ENCODE measurements at places on chromosomes 12 and 14.

DNA sequence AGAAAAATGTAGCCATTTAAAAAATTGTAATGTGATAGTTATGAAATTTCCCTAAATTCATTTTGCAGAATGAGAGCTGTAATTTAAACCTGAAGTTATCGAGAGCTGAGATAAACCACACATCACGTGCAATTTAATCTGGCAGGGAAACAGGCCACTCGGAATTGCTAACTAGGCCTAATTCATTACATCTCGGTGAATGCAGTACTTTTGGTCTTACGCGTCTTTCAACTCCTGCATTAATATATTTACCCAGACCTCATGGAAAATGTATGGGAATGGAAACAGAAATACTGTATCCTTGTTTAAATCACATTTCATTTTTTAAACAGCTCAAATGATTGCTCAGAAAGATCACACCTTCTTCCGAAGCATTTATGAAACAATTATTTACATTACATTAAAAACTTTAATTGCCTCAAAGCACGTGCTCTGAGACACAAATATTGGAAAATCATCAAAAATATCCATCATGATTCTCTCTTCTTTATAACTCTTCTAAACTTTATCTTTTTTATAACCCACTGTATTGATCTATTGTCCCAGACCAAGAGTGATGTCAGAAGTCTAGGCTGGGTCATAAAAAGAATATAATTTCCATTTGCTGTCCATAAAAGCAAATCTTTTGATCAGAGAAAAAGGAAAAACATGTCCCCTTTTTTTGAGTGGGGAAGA is 111.7 kb upstream of the MYL2 start:
- no peak for DNase-seq

- DNase-seq = peak; percentile 56
Observed at GRCh38 chr14:69657950-69658355, 46.6 kb downstream of the SUSD6 start.

- no peak for DNase-seq
Observed at GRCh38 chr14:95303552-95303951, 16.2 kb downstream of the CLMN start.

DNA sequence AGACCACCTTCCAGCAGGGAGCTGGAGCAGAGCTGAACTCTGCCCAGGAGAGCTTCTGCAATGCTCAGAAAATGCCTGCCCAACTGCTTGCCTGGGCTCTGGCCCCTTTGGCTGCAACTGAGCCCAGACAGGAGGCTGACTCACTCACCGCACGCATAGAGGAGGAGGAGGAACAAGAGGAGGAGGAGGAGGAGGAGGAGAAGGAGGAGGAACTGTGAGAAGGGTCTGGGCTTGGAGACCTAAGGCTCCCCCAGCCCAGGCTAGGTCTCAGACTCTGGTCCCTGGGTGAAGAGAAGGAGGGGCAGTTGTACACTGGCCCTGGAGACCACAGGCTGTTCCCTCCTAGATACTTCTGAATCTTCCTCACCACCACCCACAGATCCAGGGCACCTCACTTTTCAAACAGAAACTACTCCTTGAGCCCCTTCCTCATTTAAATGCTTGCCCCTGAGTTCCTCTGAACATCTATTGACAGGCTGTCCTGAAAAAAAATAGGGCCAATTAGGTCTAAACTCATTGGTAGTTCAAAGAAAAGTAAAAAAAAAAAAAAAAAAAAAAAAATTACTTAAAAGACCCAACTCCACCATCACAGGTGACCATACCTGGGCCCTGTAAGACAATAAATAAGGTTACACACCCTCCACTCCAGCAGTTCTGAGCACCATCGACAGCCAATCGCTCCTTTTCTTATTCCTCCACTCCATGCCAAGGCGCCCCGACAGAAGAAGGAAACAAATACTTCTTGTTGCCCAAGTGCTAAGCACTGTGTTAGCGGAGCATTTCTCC is 674 bp downstream of the VDR start:
- DNase-seq = peak; percentile 20

DNA sequence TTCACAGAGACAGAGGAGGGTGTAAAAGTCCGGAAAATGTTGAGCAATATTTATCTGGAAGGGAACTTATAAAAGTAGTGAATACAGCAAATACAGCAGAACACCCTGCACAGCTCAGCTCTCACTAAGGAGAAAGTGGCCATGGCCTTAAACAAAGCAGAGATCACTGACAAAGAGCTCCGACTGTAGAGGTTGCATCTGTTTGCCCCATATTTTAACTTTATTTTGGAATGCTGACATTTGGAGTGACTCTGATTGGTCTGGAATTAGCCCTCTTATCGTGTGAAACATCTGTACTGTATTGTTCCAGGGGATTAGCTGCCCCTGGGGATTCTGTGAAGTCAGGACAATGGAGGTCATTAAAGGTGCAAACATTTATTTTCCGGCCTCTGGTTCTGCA is 1275.7 kb upstream of the FLRT2 start:
- DNase-seq = peak; percentile 34

DNA sequence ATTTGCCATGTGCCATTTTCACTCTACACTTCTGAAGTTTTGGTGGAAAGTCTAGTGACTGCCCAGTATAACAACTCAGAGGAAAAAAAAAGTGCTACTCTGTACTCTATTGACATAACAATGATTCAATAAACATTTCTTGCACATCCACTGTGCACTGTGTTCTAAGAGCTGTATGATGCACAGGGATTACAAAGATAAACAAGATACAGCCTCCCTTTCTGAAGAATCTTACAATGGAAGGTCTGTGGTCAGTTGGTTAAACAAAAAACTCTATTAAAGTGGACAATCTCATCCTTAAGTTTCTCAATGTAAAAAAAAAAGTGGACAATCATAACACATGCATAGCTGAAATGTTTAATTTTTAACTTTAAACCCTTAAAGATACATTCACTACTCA is 105.7 kb upstream of the RASSF8 start:
- DNase-seq = no peak

All from GM23338 (cell line).